ENCODE measurements at places on chromosomes 12 and 14.

GRCh38 chr12:69527506-69528272 is 57.5 kb downstream of the FRS2 start:
- DNase-seq: no peak

GRCh38 chr12:25524366-25524765 is 28.7 kb downstream of the LMNTD1 start:
- DNase-seq: no peak

- DNase-seq: no peak
Measured at GRCh38 chr12:56190695-56191155, 1.4 kb upstream of the SMARCC2 start.

DNA sequence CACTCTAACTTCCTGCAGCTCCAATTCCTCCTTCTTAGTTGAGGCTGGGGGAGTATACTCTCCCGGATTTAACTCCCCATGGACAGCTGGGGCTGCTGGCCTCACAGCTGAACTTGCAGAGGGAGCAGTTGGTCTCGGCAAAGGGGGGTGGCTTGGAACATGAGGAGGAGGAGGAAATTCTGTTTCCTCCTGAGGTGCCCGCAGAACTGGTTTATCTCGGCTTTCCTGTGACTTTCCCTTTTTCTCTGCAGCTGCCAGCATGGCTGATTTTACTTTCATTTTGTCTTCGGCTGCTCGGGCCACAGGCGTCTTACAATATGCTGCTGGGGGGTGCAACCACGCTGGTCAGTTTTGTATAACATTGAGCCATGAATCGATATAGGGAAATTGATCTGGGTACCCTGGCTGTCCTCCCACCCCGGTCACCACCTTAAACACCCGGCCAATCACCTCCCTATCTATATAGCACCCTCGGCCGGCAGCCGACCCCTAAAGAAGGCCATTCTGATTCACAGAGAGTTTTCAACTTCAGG is 1317.6 kb downstream of the TMEM121 start:
- DNase-seq: no peak

GRCh38 chr12:95790917-95791849 is 619 bp upstream of the NTN4 start:
- no peak for DNase-seq

GRCh38 chr14:77965919-77966435 is 166.1 kb downstream of the ADCK1 start:
- DNase-seq: no peak

GRCh38 chr12:129693731-129694130 is 210.1 kb downstream of the TMEM132D start:
- DNase-seq: no peak

GRCh38 chr14:77104393-77104792 is 6.3 kb downstream of the CIPC start:
- no peak for DNase-seq

All from stimulated activated CD4-positive, alpha-beta T cell treated with anti-CD3 and anti-CD28 coated beads, Interleukin-1b, Interleukin-23, amount 100 ng/mL, for 24 hours (primary cell).